AG04449 (cell line): ENCODE measurements at places on chromosomes 12 and 14.
A peak's percentile ranks its signal among the peaks of the same experiment; 100 is the strongest.

DNA sequence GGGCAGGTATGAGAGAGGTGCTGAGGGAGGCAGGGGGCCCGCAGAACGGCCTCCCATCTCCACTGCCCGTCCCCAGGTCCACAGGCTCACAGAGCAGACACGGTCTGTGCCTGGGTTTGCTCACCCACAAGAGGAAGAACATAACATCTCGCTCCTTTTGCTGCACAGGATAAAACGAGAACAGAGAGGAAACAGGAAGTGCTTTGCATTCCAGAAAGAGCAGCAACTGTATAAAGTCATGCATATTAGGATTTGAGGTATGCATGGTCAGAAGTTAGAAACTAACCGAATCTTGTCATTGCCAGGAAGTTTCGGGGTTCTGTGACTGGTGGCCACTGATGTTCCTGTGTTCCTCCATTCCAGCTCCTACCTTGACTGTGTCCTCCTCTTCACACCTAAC is 25.0 kb downstream of the NTF3 start:
- DNase-seq, result peak; percentile 67

- no peak for DNase-seq
These were observed 270.3 kb upstream of the DAAM1 start for GRCh38 chr14:58918066-58918738.

GRCh38 chr14:24674204-24674970 is 40.4 kb upstream of the GZMB start:
- no peak for DNase-seq

DNA sequence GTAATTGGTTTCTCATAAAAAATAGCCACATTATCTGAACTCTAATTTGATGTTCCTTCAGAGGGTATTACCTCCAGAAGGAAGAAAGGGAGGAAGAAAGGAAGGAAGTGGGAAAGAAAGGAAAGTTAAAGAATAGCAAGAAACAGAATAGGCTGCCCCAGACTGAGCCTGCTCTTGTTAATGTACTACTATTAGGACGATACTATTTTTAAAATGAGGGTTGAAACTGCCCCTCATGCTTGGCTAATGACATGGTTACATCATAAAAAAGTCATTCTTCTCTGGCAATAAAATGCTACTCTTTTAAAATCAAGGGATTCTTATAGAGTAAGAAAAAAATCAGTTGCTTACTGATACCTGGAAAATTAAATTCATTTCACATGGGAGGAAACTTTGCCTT is 253.0 kb downstream of the KTN1 start:
- no peak for DNase-seq

DNA sequence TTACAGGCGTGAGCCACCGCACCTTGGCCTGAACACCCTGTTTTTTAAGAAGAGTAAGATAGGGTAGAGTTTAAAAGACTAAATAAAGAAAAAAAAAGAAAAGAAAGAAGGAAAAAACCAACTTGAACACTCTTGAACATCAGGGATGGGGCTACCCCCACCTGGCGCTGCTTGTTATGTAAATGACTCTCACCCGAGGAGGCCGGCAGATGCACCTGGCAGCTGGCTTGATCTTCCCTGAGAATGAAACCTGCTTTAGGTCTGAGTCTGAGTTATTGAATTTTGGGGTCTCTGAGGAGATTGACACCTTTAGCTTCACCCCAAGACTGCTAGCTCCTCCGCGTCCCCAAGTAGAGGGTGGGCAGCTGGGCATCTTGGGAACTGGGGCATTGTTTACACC is 15.5 kb upstream of the MEG3 start:
- no peak for DNase-seq

DNA sequence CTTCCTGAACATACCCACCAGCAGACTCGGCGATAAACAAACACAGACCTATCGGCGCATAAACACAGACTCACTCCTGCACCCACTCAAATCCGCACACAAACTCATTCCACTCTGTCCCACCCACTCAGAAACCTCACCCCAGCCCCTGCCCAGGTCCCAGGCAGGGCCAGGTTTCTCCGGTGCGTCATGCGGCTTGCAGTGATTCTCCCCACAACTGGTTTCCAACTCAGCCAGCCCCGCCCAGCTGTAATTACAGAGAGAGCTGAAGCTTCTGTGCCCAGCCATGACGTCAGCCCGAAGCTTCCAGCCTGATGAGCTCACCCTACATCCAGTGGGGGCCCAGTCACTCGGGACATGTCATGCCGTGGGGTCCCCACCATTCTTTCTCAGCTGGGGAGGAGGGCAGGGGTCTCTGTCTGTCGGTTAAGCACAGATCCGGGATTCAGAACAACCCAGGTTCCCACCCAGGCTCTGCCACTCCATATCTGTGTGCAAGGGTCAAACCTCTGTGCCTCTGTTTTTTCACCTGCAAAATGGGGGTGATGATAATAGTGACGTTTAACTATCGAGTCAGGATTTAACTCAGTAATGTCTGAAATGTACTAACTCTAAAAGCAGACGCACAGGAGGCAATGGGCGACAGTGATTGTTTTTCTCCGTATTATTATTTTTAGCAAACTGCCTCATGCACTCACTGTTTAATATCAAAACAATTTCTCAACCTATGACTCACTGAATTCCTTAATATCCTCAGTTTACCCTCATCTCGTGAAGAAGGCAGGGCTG is 2.3 kb upstream of the HSPB8 start:
- DNase-seq, result peak; percentile 74

DNA sequence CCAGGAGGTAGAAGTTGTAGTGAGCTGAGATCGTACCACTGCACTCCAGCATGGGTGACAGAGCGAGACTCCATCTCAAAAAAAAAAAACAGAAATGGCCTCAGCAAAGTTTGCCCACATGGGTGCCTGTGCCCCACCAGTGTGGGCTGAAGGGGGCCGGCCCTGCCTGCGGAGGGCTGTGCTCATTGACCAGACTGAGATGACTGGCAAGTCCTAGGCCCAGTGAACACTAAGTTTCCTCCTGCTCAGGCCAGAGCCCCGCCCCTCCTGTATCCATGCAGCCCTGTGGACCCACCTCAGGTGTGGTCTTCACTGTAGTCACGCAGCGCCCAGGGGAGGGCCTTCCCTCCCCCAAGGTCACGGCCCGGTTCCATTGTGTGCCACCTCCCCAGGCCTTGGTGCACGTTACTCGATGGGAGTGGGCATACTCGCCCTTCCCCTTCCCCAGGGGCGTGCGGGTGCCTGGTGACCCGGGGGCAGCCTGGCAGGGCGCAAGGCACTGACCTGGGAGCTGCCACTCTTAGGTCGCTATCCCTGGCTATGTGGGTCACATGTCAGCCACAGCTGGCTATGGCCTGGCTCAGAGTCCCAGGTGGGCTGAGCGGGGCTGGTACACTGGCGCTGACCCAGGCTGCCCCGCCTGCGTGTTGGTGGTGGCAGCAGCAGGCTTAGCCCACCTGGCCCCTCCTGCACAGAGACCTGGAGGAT is 16.1 kb downstream of the INF2 start:
- no peak for DNase-seq

GRCh38 chr14:102665621-102666020 is 73.2 kb downstream of the RCOR1 start:
- no peak for DNase-seq

GRCh38 chr12:88432531-88433490 is 147.5 kb downstream of the KITLG start:
- no peak for DNase-seq

- DNase-seq, result no peak
These were observed 229.9 kb downstream of the EFCAB11 start for GRCh38 chr14:89724628-89724960.

DNA sequence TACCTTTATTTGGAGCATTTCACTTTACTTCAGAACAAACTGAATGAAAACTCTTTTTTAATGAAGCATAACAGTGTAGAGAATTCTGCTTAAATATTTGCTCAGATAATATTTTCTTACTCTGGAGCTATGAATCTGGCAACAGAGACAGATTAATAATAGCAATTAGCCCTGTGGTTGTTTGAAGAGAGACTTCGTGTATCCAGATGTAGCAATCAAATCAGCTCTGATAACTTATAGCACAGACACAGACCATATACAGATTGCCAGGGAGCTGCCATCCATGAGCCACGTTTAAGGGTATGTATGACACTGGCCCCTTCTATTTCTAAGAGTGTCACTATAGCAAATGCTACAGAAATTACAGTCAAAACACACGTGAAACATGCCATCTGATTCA is 146.6 kb downstream of the EXOC5 start:
- DNase-seq, result no peak

DNA sequence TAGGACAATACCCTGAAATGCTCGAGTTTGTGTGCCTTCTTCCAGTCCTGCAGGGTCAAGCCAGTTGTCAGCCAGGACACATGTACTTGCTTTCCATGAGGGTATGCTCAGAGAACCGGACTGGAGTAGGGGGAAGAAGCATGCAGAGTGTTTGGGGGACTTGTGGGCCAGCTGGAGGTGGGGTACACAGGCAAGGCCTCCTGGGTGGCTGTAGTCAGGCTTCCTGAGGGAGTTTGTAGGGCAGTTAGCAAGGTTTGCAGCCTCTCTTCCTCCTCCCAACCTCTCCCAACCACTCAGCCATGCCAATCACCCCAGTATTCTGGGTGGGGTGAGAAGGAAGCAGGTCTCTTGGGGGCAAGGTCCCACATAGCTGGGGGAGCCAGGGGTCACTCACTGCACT is 47.0 kb upstream of the RHOJ start:
- DNase-seq, result no peak

- DNase-seq, result no peak
These were observed 59.5 kb upstream of the CDKN3 start for GRCh38 chr14:54337314-54337713.

DNA sequence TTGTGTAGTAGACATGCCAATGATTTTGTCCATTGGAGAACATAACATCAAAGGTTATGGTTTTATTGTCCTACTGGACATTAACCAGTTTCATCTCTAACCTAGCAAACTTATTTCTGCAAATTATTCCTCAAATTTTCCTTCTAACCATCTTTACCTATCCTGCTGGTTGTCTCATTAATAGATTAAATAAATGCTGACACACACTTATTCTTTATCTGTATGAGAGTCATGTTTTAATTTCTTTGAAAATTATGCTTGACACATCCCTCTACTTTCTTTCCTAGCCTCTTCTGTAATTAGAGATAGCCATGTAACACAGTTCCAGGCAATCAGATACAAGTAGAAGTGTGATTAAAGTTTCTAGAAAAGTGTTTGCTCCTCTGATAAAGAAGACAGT is 98.9 kb downstream of the RPS29 start:
- no peak for DNase-seq
